ENCODE measurements at places on chromosomes 4 and X.
A peak's percentile ranks its signal among the peaks of the same experiment; 100 is the strongest.

DNA sequence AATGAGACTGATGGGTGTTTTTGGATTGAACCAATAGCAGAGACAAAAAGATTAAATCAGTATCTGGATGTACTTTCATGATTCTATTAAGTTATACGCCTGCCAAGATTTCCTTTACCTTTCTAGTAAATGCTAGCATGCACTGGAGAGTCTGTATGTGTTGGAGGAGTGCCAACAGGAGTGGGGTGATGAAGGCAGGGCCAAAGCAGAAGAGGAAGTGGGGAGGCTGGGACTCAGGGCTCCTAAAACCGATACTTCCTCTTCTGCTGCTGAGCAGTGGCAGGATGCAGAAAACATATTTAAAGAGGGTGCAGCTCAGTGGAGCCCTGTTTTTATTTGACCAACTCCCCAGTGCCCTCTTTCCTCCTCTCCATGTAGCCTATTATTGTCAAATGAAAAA lies 5.6 kb downstream of the CYSLTR1 start:
- DNase-seq, result peak; percentile 76

- DNase-seq, result no peak
These were observed 48.5 kb downstream of the SMAD1 start for GRCh38 chr4:145530189-145530588.

DNA sequence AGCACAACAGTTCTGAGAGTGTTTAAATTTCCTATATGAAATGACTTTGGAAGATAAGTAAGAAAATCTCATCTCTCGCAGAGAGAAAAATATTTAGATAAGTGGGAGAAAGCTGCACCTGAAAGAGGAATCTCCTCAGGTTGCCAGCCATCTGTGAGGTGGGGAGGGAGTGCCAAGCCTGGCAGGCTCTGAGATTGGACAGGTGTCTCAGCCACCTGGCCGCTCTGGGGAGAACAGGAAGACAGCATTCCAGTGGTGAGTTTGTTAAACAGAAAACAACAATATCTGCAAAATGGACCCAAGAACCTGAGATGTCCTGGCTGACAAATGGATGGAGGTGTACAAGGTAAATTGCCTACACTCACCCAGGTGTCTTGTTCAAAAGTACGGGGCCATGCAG lies 31.3 kb downstream of the EMCN start:
- DNase-seq, result no peak

DNA sequence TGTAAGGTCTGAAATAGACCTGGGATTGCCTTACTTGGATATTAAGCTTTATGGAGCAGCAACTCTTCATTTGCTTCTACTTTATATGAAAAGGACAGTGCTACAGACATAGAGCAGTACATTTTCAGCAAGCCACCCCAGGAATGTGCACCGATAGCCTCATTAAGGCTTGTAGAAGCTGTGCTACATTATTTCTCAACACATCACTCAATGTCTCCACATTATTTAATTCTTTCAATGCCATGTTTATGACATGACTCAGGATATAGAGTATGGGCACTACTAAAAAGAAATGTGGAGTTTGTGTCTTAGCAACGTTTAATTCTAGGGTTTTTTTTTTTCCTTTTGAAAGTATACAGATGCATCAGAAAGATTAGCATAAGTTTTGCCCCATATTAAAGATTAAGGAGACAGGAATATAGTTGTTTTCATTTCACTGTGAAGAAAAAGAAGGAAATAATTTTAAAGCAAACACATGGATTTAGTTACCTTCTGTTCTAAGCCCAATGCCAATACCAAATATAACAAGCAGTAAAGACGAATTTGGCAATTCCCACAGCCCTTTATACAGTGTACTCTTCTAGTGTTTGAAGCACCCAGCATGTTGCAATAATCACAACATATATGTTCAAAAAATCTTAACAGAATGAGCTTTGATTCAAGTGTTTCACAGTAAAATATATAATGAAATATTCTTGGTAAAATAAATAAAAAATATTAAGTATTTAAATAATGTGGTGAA lies 2140.1 kb upstream of the AGA start:
- no peak for DNase-seq

GRCh38 chrX:80216086-80216485 lies 201.5 kb downstream of the TBX22 start:
- DNase-seq, result peak; percentile 5

- DNase-seq, result no peak
These were observed 103.7 kb upstream of the BMPR1B start for GRCh38 chr4:94653984-94654609.

GRCh38 chrX:24610516-24610915 lies 36.6 kb downstream of the PCYT1B start:
- DNase-seq, result no peak

- DNase-seq, result no peak
These were observed 73.1 kb downstream of the SYTL5 start for GRCh38 chrX:38079463-38079862.

- DNase-seq, result no peak
These were observed 17.2 kb upstream of the CENPU start for GRCh38 chr4:184750926-184751584.

GRCh38 chr4:85381968-85382367 lies 93.0 kb upstream of the ARHGAP24 start:
- no peak for DNase-seq

DNA sequence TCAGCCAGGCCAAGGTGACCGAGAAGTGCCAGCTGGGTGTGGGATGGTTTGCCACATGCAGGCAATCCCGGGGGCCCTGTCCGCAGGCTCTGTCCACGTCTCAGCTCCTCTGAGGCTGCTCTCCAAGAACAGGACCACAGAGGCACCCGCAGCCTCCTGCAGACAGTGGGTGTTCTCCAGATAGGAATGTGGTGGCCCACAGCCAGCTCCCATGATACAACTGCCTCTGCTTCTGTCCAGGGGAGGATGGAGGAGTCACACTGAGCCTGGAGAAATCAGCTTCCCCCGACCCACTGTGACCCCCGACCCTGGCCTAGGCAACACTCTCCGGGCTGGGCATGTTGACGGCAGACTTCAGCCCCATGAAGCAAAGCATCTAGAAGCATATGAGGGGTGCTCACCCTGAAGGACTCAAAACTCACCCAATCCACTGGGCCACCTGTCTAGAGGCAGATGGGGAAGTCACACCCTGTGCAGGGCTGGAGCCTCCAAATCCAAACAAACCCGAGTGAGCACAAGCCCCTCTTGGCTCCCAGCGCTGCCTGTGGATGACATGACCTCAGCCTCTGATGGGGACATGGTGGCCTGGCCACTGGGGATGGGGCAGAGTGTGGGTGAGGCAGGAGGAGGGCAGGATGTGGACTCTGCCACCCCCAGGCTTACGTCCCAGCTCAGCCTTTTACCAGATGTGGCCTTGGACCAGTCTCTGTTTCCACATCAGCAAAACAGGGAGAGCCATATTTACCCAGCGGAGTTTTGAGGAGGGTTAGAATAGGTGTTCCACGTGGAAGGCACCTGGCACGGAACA lies 102.3 kb downstream of the PSAPL1 start:
- DNase-seq, result no peak

GRCh38 chr4:113243312-113243711 lies 193.9 kb downstream of the ANK2 start:
- no peak for DNase-seq

DNA sequence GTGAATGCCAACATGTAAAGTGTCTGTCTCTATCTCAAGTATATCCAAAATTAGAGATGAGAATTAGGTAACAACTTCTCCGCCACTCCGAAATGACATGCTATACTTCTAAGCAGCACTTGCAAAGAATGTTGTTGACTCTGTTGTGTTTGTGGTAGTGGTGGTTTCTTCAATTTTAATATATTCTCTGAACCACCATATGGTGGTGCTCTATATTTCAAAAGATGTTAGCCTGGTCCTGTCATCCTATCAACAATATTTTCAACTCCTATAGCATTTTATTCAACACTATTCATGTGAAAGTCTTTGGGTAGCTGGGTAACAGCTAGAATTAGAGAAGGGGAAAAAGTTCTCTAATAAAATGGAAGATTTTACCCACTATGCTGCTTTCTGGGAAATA lies 1622.8 kb upstream of the IGFBP7 start:
- no peak for DNase-seq

DNA sequence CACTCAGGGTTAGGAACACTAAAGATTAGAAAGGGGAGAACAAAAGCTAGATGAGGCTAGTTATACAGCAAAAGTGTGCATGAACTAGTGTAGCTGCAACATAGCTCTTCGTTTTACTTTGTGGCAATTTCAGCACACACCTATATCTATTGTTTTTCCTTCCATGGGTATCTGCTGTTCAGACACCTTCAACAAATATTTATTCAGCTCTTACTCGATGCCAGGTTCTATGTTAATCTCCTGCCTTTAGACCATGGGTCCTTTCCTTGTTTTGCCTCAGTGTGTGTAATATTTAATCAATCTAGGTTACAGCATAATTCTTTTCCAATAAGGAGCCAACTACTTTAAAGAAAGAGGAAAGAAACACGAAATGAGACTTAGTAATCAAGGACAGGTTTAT lies 10.4 kb upstream of the FAM9A start:
- no peak for DNase-seq

GRCh38 chr4:153611679-153612078 lies 72.4 kb upstream of the TLR2 start:
- DNase-seq, result no peak

GRCh38 chr4:27770895-27771294 lies 910.3 kb downstream of the STIM2 start:
- DNase-seq, result no peak

DNA sequence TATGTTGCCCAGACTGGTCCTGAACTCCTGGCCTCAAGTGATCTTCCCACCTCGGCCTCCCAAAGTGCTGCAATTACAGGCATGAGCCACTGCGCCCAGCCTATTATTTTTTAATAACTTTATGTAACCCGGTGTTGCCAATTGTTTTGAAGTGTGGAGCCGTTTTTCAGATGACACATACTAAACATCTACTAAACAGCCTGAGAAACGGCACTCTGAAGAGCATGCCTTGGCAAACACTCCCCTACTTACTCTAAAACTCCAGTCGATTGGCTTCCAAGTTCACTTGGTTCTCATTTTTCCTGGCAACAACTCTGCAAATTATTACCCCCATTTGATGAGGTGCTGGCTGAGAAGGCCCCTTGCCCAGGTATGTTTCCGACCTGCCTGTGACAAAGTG lies 131.1 kb downstream of the GPR143 start:
- no peak for DNase-seq

GRCh38 chr4:92014067-92014466 lies 289.7 kb upstream of the GRID2 start:
- DNase-seq, result no peak

DNA sequence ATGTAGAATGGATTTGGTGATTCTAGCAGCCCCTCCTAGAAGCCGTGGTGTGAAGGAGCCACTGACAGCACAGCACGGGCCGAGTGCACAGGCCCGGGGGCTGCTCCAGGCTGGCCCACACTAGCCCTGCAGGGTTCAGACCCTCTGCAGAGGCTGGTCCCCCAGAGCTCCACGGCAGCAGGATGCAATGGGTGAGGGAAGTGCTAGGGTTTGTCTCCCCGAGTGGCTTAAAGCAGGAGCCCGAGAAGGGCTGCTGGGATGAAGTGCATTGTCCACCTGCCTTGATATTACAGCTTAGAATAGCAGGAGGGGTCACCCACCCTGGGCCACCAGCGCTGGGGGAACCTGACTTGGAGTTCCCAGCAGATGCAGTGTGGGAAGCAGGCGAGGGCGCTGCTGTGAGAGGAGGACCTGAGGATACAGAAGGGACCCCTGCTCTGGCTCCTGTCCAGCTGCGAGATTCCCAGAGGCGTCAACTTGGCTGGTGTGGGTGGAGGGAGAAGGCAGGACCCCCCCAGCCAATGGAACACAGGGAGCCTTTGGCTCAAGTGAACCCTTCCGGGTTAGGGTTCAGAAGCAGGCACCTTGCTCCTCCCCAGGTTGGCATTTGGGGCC lies 30.0 kb downstream of the WDR1 start:
- no peak for DNase-seq

GRCh38 chr4:144179152-144179739 lies 38.7 kb upstream of the GYPA start:
- no peak for DNase-seq

- DNase-seq, result peak; percentile 66
These were observed 8.8 kb upstream of the GEMIN8 start for GRCh38 chrX:14038375-14039085.

Data from suppressor macrophage treated with lipopolysaccharide for 1 hour (primary cell).